Lower lobe of right lung (tissue), 2 donors: ENCODE measurements at places on chromosomes 16 and 17.

GRCh38 chr16:87062569-87063442, 254.4 kb downstream of the C16orf95 start:
- H3K27ac ChIP-seq = no peak overlapping the region
- no peak for DNase-seq
- no peak overlapping the region for H3K4me3 ChIP-seq
- peaks cover 28% of the 10 kb centered on the region for H3K27me3 ChIP-seq

GRCh38 chr16:59181821-59182420, 447.8 kb upstream of the GOT2 start:
- H3K4me1 ChIP-seq = no peaks in the 10 kb centered on the region
- H3K27ac ChIP-seq = no peak overlapping the region
- H3K36me3 ChIP-seq = no peaks in the 10 kb centered on the region
- no peak overlapping the region for H3K4me3 ChIP-seq
- no peaks in the 10 kb centered on the region for H3K27me3 ChIP-seq

- no peak overlapping the region for H3K4me3 ChIP-seq
- no peak overlapping the region for H3K27ac ChIP-seq
- peaks cover 18% of the 10 kb centered on the region for H3K4me1 ChIP-seq
Measured at GRCh38 chr16:79175286-79176057, 425.1 kb downstream of the MAF start.

DNA sequence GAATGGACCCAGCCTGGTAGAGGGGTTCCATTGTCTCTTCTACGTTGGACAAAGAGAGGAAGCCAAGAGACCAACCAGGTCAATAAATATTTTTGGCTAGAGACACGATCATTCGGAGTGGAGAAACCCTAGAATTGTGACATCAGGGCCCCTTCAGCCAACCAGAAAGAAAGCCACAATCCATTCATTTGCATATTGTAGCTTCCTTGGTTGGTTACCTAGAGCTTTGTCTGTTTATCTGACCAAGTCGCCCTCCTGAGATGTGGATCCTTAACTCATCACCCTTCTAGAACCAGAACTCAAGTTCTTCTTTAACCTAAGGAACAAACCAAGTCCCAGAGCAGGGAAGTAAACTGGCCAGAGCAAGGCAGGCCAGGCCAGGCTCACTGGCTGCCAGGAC, at the start of gene CCDC182:
Gene CCDC182 (minus strand): TSS at position 58 of the 400 bp plus-strand sequence. CDS start 27 bp downstream, at position 31.
- H3K4me3 ChIP-seq = no peak within 1 kb of the TSS
- DNase-seq = no peak
- peaks cover 1% of the 10 kb centered on the region for H3K4me1 ChIP-seq
- H3K27ac ChIP-seq = no peak within 1 kb of the TSS
- peaks cover 3% of the 10 kb centered on the region for H3K27me3 ChIP-seq

DNA sequence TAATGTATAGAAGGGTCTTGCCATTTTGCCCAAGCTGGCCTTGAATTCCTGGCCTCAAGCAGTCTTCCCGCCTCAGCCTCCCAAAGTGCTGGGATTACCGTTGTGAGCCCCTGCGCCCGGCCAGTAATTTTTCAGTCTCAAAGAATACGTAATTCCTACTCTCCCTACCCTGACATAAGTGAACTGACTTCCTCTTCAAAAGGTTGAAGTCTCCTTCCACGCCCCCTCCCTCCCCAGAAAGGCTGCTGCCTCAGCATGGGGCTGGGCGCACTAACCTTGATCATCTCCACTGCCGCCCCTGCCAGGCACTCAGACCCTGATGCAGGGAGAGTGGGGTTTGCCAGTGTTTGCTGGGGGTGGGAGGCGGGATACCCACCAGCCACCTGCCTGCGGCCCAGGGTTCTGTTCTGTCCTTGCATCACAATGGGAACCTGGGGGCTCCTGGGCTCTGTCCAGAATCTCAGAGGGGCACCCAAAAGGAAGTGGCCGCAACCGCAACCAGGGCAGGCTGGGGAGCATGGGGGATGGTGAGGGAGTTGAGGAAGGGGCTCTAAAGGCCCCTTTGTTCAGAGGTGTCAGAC, 27.5 kb downstream of the KIFC3 start:
- no peaks in the 10 kb centered on the region for H3K4me1 ChIP-seq
- no peak overlapping the region for H3K4me3 ChIP-seq
- H3K27ac ChIP-seq = no peak overlapping the region

GRCh38 chr16:22077700-22078313, 14.5 kb upstream of the VWA3A start:
- no peak overlapping the region for H3K4me3 ChIP-seq
- no peak overlapping the region for H3K27ac ChIP-seq
- H3K27me3 ChIP-seq = no peaks in the 10 kb centered on the region
- no peaks in the 10 kb centered on the region for H3K4me1 ChIP-seq

DNA sequence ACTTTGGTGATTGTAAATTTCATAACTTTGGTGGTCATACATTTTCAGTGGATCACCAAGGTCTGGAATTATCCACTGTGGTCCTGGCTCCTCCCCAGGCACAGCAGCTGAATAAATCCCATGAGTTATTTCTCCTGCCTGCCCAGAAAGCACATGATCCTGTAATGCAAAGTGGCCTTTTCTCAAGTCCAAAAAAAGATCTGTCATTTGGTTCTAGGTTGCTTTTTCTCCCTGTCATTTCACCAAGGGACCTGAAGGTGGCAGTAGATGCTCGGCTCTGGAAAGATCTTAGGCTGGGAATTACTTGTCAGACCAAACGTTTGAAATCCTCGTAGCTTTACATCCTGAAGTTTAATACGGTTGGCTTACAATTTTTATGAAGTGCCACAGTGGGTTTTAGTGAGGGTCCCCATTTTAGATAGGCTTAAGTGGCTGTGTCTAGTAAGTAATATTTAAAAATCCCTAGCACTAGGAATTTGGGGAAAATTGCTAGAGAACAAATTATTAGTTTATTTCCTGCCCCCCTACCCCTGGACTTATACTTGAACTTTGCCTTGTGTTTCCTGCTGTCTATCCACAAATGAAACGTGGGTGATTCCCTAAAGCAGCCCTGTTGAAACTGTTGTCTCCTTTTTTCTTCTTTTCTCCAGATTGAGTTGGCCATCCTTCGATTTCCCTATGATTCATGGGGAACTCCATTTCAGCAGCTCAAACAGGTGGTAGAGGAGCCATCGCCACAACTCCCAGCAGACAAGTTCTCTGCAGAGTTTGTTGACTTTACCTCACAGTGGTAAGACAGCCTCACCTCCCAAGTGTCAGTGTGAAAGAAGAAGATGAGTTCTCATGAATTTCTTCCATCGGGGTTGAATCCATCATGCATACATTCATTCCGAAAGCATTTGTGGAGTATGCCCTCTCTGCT, 111.7 kb downstream of the MAP2K6 start:
- no peak for DNase-seq
- no peak overlapping the region for H3K27ac ChIP-seq

- no peak overlapping the region for H3K4me3 ChIP-seq
- no peak for DNase-seq
- no peaks in the 10 kb centered on the region for H3K4me1 ChIP-seq
- H3K27ac ChIP-seq = no peak overlapping the region
- H3K27me3 ChIP-seq = no peaks in the 10 kb centered on the region
- H3K36me3 ChIP-seq = no peaks in the 10 kb centered on the region
Measured at GRCh38 chr16:13781575-13782338, 138.2 kb upstream of the ERCC4 start.

GRCh38 chr16:89120921-89121351, 27.3 kb downstream of the ACSF3 start:
- peaks cover 7% of the 10 kb centered on the region for H3K4me1 ChIP-seq
- H3K27me3 ChIP-seq = no peaks in the 10 kb centered on the region
- H3K27ac ChIP-seq = no peak overlapping the region
- no peak overlapping the region for H3K4me3 ChIP-seq
- peak; percentile 40 for DNase-seq

DNA sequence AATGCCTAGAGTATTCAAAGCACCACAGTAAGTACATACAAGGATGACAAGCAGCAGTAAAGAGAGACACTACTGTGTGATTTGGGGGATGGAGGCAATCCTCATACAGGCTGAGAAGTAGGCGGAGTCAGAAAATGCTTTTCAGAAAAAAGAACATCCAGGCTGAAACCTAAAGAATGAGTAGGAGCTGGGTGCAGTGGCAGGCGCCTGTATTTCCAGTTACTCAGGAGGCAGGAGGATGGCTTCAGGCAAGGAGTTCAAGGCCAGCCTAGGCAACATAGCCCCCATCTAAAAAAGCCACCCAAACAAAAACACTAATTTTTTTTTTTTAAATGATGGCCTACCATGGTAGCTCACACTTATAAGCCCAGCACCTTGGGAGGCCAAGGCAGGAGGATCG, 10.3 kb downstream of the KANSL1 start:
- H3K4me3 ChIP-seq = no peak overlapping the region
- H3K4me1 ChIP-seq = peaks cover 89% of the 10 kb centered on the region
- H3K27me3 ChIP-seq = no peaks in the 10 kb centered on the region
- no peak overlapping the region for H3K27ac ChIP-seq
- no peaks in the 10 kb centered on the region for H3K36me3 ChIP-seq

- no peak for DNase-seq
- H3K4me3 ChIP-seq = no peak overlapping the region
- peaks cover 100% of the 10 kb centered on the region for H3K36me3 ChIP-seq
- no peak overlapping the region for H3K27ac ChIP-seq
- H3K27me3 ChIP-seq = no peaks in the 10 kb centered on the region
Measured at GRCh38 chr16:74461826-74462225, 40.5 kb upstream of the CLEC18B start.

DNA sequence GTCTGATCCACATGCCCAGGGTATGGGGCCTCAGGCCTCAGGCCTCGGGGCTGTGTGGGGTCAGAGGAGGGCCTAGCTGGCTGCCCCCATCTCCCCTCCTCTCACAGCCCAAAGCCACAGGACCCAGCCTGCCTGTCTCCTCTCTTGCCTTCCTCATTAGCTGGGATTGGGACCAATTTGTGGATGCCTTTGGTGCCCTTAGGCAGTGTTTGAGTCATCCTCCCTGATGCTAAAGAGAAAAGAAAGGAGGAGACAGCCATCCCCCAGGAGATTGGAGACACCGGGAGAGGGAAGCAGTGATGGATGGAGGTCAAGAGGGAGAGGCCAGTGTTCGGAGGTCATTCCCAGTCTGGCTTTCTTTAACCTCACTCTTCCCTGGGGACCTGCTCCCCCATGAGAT, 23.3 kb upstream of the NOG start:
- H3K27me3 ChIP-seq = no peaks in the 10 kb centered on the region
- no peak overlapping the region for H3K4me3 ChIP-seq
- no peaks in the 10 kb centered on the region for H3K36me3 ChIP-seq

- no peaks in the 10 kb centered on the region for H3K27me3 ChIP-seq
- H3K4me3 ChIP-seq = no peak overlapping the region
- H3K4me1 ChIP-seq = no peaks in the 10 kb centered on the region
- no peak for DNase-seq
Measured at GRCh38 chr16:10314811-10315210, 71.0 kb upstream of the ATF7IP2 start.

- no peak for DNase-seq
- no peaks in the 10 kb centered on the region for H3K27me3 ChIP-seq
- H3K4me3 ChIP-seq = no peak overlapping the region
- no peaks in the 10 kb centered on the region for H3K36me3 ChIP-seq
- no peaks in the 10 kb centered on the region for H3K4me1 ChIP-seq
- no peak overlapping the region for H3K27ac ChIP-seq
Measured at GRCh38 chr17:67569873-67570272, 147.9 kb upstream of the NOL11 start.

- no peak overlapping the region for H3K27ac ChIP-seq
- H3K27me3 ChIP-seq = no peaks in the 10 kb centered on the region
- H3K4me3 ChIP-seq = no peak overlapping the region
- H3K4me1 ChIP-seq = peaks cover 20% of the 10 kb centered on the region
- no peak for DNase-seq
Measured at GRCh38 chr16:85474621-85475217, 138.4 kb upstream of the GSE1 start.

DNA sequence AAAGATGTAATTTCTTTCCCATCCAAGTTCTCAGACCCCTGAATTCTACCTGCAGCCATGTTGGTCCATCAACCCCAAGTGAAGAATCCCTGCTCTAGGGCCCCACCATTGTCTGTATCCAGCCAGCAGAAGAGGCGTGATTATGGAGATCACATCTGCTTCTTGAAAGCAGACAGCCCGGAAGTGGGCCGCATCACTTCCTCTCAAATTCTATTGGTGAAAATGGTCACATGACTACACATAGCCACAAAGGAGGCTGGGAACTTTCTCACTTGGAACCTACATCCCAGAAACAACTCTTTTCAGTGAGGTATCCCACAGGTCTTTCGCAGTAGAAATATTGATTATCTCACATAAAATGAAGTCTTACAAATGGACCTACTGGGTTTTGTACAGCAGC, 40.1 kb downstream of the IL4R start:
- no peaks in the 10 kb centered on the region for H3K27me3 ChIP-seq
- H3K27ac ChIP-seq = no peak overlapping the region
- H3K36me3 ChIP-seq = peaks cover 100% of the 10 kb centered on the region
- H3K4me1 ChIP-seq = peaks cover 7% of the 10 kb centered on the region
- no peak overlapping the region for H3K4me3 ChIP-seq

DNA sequence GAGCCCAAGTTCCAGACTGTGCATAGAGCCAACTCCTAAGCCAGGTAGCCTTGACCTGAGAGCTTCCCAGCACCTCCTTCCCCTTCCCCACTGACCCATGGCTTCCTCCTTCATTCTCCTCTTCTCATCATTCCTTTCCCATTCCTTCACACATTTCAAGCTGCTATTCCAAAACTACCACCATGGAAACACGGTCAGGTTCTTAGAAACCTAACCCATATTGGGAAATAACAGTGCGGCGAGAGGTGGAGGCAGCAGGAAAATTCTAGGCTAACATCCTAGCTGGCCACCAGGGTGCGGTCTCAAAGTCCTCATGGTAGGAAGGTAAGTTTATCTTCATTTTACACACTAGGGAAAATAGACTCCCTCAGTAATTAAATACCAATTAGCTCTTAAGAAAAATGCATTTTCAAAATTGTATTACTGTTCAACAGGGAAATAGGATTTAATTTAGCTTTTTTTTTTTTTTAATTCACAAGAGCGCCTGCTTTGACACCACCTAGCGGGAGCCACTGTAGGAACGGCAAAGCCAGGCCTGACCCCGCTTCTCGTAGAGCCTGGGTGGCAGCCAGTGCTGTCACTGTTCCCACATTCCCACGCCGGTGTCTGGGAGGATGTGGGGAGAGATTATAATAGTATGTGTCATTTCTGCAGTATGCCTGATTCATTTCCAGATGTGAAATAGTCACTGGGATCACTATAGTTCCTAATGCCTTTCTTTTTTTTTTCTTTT, 14.0 kb upstream of the SPHK1 start:
- H3K4me1 ChIP-seq = peaks cover 18% of the 10 kb centered on the region
- DNase-seq = peak; percentile 54
- no peak overlapping the region for H3K4me3 ChIP-seq
- H3K27ac ChIP-seq = no peak overlapping the region
- H3K36me3 ChIP-seq = no peaks in the 10 kb centered on the region
- no peaks in the 10 kb centered on the region for H3K27me3 ChIP-seq

GRCh38 chr17:78359321-78359996, 418 bp downstream of the SOCS3 start:
- peak; percentile 63 for DNase-seq
- peaks cover 56% of the 10 kb centered on the region for H3K4me1 ChIP-seq
- H3K27ac ChIP-seq = peak overlapping the region; percentile 96
- peak overlapping the region; percentile 94 for H3K4me3 ChIP-seq

DNA sequence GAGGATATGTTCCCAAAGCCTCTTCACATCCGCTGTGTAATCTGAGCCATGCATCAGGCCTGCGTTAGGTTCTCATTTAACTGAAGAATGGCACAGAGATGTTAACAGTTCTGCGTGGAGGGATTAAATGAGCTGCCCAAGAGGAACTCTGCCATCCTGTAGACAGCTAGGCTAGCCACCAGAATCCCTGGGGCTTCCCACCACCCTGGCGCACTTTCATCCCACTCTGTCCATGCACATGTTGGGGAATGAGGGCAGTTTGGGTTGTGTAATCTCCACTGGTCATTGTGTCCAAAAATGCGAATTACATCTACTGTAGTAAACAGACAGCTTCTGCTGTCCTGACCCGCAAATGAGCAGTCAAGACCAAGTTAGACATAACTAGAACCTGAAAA, 1.0 kb upstream of the GLG1 start:
- no peak overlapping the region for H3K27ac ChIP-seq
- H3K4me1 ChIP-seq = peaks cover 38% of the 10 kb centered on the region
- no peaks in the 10 kb centered on the region for H3K27me3 ChIP-seq
- DNase-seq = no peak
